ENCODE measurements at places on chromosomes 16 and 17.

DNA sequence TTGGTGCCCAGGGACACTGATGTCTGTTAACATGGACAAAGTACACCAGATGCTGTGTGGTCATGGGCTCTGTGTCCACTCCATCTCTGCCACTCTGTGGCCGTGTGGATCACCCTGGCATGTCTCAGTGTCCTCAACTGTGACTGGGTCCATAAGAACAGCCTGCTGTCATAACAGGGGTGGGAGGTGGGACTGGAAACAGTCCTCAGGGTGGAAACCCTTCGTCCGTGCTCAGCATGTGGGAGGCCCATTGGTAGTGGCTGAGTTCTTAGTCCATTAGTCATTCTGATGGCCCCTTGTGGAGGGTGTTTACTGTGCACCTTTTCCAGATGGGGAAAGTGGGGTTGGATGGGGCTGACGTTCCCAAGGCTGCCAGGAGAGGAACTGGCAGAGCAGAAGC lies 12.8 kb downstream of the FLYWCH2 start:
- DNase-seq, result no peak

DNA sequence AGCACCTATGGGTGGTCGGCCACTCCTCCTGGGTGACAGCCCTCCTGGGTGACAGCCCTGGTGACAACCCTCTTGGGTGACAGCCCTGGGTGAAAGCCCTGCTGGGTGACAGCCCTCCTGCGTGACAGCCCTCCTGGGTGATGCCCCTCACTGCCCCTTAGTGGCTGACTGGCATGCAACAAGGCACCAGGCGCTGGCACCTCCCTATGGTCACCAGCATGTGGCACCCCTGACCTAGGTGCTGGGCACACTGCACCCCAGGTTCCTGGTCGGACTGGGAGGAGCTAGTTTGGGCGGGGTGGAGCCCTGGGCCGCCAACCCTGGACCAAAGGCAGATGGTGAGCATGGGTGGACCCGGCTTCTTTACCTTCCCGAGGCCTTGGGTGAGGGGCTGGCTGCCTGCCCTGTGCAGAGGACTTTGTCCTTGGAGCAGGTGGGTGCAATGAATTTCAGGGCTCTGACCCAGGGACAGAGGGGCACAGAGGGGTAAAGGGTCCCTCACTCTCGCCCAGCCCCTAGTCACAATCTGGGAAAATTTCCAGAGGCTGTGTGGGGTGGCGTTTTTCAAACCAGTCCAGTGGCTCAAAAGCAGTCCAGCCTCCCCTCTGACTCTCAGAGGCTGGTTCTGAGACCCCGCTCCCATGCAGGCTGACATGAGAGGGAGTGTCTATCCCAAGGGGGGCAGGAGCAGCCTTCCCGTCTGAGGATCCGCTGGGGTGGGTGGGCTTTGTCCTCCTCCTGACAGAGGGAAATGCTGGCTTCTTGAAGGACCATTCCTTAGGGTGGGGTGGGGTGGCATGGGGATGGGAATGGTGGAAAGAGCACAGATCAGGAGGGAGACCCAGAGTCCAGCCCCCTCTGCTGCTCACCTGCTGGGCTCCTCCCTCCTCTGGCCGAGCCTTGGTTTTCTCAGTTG lies 25.9 kb upstream of the TNFRSF13B start:
- no peak for DNase-seq

GRCh38 chr16:9434659-9435058 lies 343.2 kb downstream of the HAPSTR1 start:
- no peak for DNase-seq

GRCh38 chr16:89375686-89376085 lies 114.7 kb downstream of the ANKRD11 start:
- no peak for DNase-seq

GRCh38 chr17:59762049-59762823 lies 54.8 kb downstream of the VMP1 start:
- peak; percentile 37 for DNase-seq

- no peak for DNase-seq
Observed at GRCh38 chr17:77419547-77420094, 278.9 kb downstream of the SEC14L1 start.

- DNase-seq, result peak; percentile 89
Observed at GRCh38 chr16:66270333-66270927, 96.1 kb upstream of the CDH5 start.

DNA sequence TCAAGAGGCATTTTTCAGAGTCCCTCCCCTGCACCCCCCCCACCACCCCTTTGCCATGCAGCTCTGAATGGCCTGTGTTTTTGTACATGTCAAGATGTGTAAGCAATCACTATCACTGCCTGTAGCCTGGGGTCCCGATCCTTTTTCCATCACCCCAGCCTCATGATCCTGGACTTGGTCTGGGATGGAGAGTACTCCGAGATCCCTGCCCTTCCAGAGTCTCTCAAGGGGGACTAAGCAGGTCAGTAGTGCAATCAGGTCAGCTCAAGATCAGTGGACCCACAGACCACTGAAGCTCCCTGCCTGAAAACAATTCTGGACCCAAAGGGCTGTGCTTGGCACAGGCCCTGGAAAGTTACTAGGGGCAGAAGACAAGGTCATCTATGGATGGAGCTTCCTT lies 7.5 kb upstream of the GJD3 start:
- no peak for DNase-seq

GRCh38 chr16:694863-695354 lies 4.7 kb upstream of the WDR24 start:
- no peak for DNase-seq

- DNase-seq, result no peak
Observed at GRCh38 chr16:64352246-64352645, 769.6 kb downstream of the CDH11 start.

- no peak for DNase-seq
Observed at GRCh38 chr17:18993905-18994526, 10.5 kb downstream of the FAM83G start.

GRCh38 chr16:56310690-56311089 lies 114.7 kb downstream of the AMFR start:
- no peak for DNase-seq

DNA sequence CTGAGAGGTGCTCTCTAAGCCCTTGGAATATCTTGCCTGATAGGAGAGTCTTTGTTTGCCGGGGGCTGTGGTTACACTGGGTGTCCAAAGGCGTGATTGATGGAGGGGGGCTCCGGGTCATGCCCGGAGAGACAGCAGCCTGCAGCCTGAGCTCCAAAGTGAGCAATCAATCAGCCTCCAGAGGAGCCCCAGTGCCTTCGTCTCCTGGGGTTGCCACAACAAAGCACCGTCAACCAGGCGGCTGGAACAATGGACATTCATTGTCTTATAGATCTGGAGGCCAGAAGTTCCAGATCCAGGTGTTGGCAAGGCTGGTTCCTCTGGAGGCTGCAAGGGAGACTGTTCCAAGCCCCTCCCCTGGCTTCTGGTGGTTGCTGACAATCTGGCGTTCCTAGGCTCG lies 24.0 kb upstream of the GINS2 start:
- no peak for DNase-seq

Data from GM13977 (cell line).